ENCODE measurements at places on chromosomes 3 and 15.
A peak's percentile ranks its signal among the peaks of the same experiment; 100 is the strongest.

GRCh38 chr3:19641408-19641807 lies 292.6 kb downstream of the EFHB start:
- no peak for DNase-seq

DNA sequence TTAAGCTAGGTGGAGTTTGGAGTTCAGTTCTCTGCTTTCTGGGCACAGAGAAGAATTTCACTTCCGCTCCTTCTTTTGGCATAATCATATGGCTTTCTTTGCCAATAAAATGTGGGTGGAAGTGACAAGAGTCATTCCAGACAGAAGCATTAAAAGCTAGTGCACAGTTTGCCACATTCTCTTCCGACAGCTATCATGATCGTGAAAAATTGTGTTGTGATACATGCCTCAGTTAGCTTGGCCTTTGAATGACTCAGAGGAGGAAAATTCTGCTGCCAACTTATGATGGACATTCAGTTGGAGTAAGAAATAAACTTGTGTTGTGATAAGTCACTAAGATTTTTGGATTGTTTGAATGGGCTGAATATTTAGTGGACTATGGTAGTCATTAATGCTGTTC lies 291.7 kb upstream of the SATB1 start:
- DNase-seq = no peak

DNA sequence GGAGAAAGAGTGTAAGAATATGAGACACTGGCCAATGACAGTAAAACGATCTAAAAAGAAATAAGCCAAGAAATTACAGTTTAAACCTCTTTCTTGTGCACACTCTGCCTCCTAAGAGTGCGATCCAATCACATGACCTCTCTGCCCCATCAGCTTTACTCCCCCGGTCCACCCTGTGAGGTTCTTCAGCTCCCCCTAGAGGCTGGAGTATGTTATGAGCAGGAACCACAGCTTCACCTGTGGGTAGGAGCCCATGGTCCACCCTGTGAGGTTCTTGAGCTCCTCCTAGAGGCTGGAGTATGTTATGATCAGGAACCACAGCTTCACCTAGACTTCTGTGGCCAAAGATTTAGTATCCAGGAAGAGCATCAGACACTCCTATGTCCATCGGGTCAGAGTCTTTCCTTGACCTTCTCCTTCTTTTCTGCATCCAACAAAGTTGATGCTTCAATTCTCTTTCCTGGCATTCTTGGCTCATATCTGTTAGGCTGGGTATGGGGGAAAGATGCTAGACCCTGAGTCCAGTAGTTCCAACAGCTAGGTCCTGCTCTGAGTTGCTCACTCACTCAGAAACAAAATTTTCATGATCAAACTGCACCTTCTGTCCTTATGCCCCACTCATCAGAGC lies 164.0 kb downstream of the MINAR1 start:
- DNase-seq = peak; percentile 96

GRCh38 chr3:156108616-156109015 lies 11.8 kb upstream of the KCNAB1 start:
- DNase-seq = no peak

DNA sequence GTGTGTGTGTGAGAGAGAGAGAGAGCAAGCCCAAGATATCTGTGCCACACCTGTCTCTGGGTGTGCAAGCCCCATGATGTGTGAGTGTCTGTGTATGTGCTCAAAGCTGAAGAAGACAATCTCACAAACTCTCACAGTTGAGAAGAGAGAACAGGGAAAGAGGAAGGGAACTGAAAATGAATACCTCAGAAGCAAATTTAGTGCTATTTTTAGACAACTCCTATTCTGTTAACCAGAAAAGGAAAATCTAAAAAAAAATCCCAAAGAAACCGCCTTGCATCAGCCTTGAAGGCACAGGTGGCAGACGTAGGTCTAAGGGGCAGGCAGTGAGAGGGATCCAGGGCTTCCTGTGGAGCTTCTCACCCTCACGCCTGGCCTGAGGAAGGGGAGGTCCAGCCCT lies 47.8 kb downstream of the ATP2B2 start:
- DNase-seq = no peak

- no peak for DNase-seq
Measured at GRCh38 chr3:59404851-59405250, 355.0 kb upstream of the CFAP20DC start.

- no peak for DNase-seq
Measured at GRCh38 chr3:38039899-38040261, 872 bp downstream of the DLEC1 start.

GRCh38 chr15:75606026-75606425 lies 19.5 kb downstream of the SNUPN start:
- no peak for DNase-seq

All from HuH-7.5 (cell line).